A673 (cell line): ENCODE measurements at places on chromosomes 11 and 22. TPM values are rescaled to one million over a fixed set of nuclear protein-coding genes. Genes with fewer than 3 reads are reported as not detected.

DNA sequence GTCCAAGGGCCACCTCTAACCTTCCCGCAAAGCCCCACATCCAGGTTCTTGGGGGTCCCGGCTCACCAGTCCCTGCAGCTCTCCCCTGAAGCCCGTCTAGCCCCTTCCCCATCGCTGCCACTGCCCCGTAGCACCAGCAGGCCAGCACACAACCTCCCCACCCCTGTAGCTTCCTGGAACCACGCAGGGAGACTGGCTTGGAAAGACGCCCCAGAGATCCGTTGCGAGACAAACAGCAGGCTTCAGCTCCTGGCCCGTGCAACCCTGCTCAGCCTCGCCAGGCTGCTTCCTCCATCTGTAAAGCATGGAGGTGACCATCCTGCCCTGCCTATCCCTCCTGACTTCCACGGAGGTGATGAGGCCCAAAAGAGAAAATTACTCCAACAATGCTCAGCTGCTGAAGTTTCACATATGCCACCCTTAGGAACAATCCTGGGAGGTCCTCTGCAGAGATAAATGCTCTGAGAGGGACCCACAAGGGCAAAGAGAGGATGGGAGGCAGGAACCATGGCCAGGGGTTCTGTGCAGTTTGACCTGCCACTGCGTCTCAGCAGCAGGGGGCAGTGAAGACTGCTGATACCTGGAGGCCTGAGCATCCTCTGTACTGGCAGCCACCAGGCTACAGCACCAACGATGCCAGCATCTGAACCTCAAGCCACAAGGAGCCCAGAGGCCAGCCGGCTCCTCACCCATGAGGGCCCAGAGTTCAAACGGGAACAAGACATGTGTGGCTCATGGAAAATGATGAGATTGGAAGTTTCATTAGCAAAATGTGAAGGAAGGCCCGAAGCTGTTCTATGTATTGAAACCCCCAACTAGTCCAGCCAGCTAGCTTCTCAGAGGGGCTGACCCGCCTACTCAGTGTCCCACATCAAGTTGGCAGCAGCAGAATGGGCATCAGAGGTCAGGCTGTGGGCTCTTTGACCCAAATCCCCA lies 16.1 kb downstream of the DGCR2 start:
- H3K4me3 ChIP-seq = no peak overlapping the region
- no peak overlapping the region for H3K27ac ChIP-seq
- H3K4me1 ChIP-seq = peaks cover 18% of the 10 kb centered on the region
- H3K36me3 ChIP-seq = no peaks in the 10 kb centered on the region

DNA sequence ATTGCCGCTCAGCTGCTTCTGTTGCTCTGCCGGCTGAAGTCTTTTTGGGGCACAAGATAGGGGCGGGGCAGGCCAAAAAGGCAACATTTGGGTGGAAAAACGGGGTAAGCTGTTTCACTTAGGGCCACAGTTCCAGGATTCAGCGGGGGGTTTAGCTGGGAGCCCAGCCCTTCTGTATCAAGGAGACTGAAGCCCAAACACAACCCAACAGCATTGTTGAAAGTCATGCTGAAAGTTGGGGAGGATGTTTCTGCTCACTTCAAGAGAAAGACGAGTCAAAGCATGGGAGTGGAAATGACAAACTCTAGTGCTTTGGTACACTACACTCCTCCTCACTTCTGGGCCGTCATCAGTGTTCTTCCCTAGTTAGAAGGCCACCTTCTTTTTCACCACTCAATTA lies 56.1 kb upstream of the GNAZ start:
- H3K4me1 ChIP-seq = no peaks in the 10 kb centered on the region
- DNase-seq = no peak
- H3K27me3 ChIP-seq = no peaks in the 10 kb centered on the region
- H3K4me3 ChIP-seq = no peak overlapping the region
- no peaks in the 10 kb centered on the region for H3K36me3 ChIP-seq
- no peak overlapping the region for H3K27ac ChIP-seq

Gene SDHD
- 119 and 135 TPM in 2 replicates for total RNA-seq

- H3K36me3 ChIP-seq = no peaks in the 10 kb centered on the region
- H3K4me1 ChIP-seq = no peaks in the 10 kb centered on the region
- no peak overlapping the region for H3K27ac ChIP-seq
- H3K27me3 ChIP-seq = peaks cover 81% of the 10 kb centered on the region
Observed at GRCh38 chr11:128616161-128616560, 28.8 kb upstream of the ETS1 start.

DNA sequence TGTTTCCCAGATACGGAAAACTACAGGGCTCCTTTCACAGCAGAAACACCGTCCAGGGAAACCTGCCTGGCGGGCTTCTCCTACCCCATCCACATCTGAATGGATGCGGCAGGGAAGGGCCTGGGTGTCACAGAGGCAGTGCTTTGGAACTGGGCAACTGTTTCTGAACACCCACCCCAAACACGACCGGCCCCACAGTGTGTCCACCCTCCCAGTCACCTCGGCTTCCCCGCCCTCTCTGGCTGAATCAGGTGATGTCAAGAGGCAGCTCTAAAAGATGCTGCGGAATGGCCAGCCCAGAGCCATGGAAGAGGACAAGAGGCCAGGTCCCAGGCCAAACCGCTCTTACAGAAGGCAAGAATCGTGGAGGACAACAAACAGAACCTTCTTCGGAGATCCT lies 22.0 kb downstream of the IFT27 start:
- no peaks in the 10 kb centered on the region for H3K4me1 ChIP-seq
- H3K4me3 ChIP-seq = no peak overlapping the region
- H3K27me3 ChIP-seq = peaks cover 30% of the 10 kb centered on the region
- no peak overlapping the region for H3K27ac ChIP-seq
- no peak for DNase-seq

GRCh38 chr11:126147208-126148111 lies 64.0 kb downstream of the RPUSD4 start:
- H3K27me3 ChIP-seq = no peaks in the 10 kb centered on the region
- H3K4me3 ChIP-seq = no peak overlapping the region
- no peak overlapping the region for H3K27ac ChIP-seq
- no peaks in the 10 kb centered on the region for H3K36me3 ChIP-seq
